ENCODE measurements at places on chromosomes 3 and 15.

DNA sequence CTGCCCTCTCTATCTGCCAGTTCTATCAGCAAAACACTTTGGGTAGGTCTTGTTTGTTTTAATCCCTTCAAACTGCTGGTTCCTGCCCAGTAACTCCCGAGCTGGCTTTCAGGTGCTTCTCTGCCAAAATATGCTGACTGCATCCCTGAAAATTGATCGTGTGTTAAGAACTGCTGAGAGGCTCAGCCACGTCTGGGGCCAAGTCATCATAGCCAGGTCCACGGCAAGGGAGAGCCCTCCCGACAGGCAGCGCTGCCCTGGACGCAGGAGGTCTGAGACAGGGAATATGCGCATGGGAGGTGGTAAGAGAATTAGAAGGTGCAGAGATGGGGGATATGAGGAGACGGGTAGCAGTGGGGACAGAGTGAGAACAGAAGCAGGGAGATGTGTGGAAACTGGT, 179.7 kb upstream of the TOPAZ1 start:
- no peak for DNase-seq

DNA sequence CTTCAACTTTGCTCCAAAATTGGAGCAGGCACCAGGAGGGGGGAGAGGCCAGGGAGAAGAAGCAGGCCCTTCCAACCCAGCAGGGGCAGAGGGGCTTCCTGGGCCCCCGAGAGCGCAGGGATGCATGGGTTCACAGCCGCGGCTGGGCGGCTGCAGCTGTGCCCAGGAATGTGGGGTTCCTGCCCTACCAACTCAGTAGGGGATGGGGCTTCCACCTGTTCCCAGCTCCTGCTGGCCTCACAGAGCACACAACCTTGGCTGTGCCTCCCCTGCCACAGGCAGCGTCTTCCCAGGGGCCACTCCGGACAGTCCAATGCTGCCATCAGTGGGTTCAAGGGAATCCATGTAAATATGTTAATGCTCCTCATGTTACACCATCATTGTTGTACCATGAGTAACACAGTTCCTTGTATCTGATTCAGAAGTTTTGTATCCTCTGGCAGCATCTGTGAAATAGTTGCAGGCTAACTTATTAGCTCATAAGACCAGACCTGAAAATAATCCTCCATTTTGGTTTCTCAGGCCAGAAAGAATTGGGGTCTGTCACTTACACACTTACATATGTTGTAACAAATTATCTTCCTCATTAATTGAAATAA, 12.1 kb upstream of the SIAH2 start:
- DNase-seq: no peak

- DNase-seq: no peak
Observed at GRCh38 chr3:59766200-59766872, 716.5 kb upstream of the CFAP20DC start.

GRCh38 chr3:121584418-121584817, 8.8 kb upstream of the FBXO40 start:
- no peak for DNase-seq

DNA sequence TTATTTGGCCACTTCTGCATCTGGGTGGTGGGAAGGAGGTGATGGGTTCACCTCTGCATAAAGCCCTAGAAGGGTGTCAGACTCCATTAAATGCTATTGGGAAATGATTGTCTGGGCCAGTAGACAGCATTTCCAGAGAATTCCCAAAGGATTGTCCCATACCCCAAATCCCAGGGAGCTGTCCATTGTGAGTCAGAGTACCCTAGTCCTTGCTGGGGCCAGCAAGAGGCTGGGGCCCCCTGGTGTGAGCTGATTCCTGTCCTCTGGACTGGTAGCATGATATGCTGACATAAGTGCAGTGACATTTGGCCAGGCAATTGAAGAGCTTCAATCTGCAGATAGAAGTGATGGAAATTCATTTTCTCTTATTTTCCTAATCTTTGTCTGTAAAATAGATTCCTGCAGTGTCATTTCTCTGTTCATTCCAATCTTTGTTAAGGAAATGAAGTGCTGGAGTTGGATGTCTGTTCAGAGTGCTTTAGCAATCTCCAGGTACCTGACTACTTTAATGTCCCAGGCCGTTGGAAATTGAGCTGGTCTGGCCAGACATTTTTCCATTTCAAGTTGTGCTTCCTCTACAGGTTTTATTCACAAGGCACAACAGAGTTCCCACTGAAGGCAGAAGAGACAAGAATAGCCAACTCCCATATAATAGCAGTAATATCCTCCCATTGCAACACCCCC, 91.2 kb downstream of the RPLP1 start:
- no peak for DNase-seq

- DNase-seq: peak; percentile 47
Observed at GRCh38 chr15:52709187-52709981, 30.2 kb upstream of the ATOSA start.

- DNase-seq: no peak
Observed at GRCh38 chr15:41961001-41961518, 11.3 kb downstream of the EHD4 start.

DNA sequence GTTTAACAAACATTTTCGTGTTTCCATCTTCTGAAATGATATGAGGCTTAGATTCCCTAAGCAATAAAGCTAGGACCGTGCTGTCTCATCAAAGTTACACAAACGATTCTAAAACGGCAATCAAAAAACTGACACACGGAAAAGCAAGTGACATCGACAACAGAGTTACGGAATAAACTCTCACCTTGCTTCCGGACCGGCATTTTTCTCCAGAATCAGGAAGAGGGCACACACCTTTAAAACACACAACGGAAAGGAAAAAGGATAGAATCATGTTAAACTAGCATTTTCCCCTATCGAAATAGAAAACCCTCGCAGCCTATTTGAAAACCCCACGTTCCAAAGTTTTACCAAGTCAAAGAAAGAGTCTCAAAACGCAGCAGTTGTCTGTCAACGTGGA, 1.4 kb downstream of the DLG1 start:
- no peak for DNase-seq

DNA sequence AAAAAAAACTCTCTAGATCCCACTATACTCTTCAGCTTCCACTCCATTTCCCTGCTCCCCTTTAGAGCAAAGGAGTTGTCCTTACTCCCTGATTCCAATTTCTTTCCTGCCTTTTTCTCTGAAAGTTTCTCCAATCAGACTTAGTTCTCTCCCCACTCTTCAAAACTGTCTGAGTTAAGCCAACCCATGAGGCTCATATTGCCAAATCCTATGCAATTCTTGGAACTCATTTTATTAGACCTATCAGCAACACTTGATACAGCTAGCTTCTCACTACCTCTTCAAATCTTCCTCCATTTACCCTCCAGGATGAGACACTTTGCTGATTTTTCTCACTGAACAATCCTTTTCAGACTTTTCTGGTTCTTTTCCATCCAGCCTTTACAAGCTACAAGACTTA, 233.1 kb downstream of the THRB start:
- no peak for DNase-seq

GRCh38 chr3:45580112-45580765, 14.3 kb upstream of the LIMD1 start:
- no peak for DNase-seq

DNA sequence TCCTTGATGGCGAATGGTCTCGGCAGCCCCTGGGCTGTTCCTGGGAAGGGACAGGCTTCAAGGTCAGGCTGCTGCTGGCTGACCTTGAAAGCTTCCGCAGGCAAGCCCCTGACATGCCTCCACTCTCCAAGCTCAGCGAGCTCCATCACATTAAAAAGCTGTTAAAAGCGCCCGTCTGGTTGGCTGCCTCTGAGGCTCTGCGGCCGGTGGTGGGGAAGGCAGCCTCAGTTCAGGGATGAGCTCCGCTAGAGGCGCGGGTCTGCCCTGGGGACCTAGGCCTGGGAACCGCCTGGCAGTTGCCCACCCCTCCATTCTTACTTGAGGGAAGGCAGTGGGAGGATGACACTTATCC, 103.8 kb downstream of the LINGO1 start:
- DNase-seq: no peak

DNA sequence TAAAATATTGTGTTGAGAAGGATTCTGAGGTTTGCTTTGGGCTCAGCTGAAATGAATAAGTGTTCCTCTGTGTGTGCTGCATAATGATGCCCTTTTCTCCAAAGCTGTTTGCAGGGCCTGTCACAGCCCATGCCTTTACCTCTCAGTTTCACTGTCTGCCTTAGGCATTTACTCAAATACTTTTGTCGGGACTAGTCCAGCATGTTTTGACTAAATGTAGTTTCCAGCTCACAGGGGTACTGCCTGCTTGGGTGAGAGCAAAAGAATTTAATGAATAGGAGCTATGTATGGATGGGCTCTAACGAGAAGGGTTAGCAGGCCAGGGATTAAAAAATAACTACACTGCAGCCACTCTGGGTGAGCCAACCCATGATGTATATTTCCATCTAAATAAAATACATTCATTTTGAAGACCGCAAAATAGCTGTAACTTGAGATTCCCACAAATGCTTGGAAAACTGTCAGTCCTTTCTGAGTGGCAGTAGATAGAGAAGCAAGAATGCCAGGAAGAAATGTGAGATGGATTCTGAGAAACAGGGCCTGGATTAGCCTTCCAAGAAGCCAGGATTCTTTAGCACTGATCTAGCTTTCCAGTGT, 549.2 kb upstream of the TBL1XR1 start:
- no peak for DNase-seq

GRCh38 chr15:101307048-101307896, 12.2 kb upstream of the SNRPA1 start:
- peak; percentile 7 for DNase-seq

DNA sequence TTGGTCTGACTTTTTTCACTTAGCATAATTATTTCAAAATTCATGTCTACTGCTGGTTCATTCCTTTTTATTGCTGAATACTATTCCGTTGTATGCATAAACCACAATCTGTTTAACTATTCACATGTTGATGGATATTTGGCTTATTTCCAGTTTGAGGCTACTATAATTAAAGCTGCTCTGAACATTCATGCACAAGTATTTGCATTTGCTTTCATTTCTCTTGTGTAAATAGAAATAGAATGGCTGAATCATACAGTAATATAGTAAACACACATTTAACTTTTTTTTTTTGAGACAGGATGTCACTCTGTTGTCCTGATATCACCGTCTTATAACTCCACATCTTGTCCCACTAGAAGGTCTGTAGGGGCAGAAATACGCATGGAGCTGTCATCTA, 57.3 kb downstream of the NMNAT3 start:
- DNase-seq: no peak

GRCh38 chr3:160801386-160802118, 45.5 kb downstream of the PPM1L start:
- DNase-seq: no peak

DNA sequence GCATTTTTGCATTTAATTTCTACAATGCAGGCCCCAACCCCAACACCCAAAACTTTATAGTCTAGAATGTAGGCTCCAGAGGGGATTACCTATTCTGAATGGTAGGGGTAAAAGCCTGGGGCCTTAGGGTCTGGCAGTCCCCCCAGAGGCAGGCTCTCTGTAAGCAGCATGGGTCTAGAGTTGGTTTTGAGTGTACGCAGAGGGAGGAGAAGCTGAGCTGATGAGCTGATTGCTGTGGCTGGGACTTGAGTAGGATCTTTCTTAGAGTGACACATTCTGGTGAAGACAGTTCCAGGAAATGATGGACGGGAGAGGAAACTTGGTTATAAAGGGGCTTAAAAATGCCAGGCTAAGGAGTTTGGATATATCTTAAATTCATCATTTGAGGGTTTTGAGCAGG, 2.1 kb downstream of the LPP start:
- DNase-seq: no peak

GRCh38 chr3:17771177-17772017, 29.0 kb upstream of the TBC1D5 start:
- no peak for DNase-seq

- no peak for DNase-seq
Observed at GRCh38 chr3:170815340-170815739, 54.7 kb downstream of the RPL22L1 start.

- no peak for DNase-seq
Observed at GRCh38 chr3:5754602-5755001, 567.1 kb downstream of the EDEM1 start.

DNA sequence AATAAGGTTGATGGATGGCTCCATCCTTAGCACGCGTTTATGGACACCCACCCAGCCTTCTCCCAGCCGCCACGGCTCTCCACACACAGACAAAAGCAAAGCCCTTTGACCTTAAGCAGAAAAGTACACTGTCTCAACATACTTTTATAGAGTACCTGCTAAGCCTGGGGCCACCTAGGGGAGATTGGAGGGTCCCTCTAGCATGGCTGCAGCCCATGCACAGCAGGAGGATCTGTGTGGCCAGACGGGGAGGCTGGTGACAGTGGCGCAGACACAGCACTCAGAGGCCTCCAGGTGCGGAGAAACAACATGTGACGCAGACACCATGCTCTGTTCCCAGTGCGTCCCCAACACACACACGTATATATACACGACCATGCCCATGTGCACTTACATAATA, 174.9 kb downstream of the XXYLT1 start:
- DNase-seq: no peak

DNA sequence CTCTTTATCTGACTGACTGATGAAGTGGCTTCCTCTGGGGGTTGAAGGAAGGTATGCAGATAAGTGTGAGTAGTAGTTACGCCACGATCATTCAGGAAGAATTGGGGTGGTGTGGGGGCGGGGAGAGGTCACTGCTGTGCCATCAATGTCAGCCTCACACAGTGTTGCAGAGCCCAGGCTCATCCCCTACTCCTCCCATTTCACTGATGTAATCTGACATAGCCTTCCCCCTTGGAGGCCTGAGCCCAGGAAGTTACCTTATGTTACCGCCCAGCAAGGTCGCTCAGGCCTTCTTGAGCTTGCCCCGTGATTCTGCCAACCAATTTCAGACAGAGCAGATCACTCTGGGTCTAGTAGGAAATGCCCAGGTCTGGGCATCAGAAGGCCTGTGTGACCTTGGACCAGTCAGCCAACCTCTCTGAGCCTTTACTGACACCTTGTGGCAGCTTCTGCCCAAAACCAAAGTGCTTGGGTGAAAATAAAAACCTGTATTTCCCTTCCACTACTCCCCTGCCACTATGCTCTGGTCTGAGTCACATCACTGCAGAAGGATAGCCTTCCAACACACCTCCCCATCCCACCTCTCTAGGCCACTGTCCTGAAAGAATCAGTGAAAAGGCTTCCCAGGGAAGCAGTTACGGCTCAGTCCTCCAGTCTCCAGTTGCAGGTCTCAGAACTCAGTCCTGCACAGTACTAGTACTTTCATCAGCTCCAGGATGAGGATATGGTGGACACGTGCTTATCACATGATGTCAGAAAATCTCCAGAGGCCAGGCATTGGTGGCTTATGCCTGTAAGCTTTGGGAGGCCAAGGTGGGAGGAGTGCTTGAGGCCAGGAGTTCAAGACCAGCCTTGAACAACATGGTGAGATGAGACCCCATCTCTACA, 28.1 kb upstream of the INSYN1 start:
- no peak for DNase-seq

- DNase-seq: no peak
Observed at GRCh38 chr3:172239218-172239790, 199.9 kb downstream of the FNDC3B start.

- no peak for DNase-seq
Observed at GRCh38 chr3:107284612-107285011, 92.6 kb upstream of the CCDC54 start.

- DNase-seq: no peak
Observed at GRCh38 chr3:30227571-30228301, 378.7 kb upstream of the TGFBR2 start.

Data from activated B cell treated with CpG ODN at 0.5 μM for 24 hours (primary cell).